ENCODE measurements at places on chromosomes 6 and 20.

DNA sequence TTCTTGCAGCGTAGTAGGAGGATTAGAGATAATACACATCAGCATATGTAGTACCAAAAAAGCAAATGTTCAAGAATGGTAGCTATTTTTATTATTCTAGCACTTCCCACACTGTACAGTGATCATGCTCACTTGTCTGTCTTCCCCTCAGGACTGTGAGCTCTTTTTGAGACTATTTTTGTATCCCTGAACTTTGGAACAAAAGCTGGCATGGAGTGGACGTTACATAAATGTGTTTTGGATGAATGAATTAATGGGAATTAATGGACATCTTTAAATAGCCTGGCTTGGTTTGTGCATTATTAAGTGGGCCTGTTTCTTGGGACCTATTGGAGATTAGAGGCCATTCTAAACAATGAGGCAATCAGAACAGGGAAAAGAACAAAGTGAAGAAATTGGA is 243.7 kb downstream of the CD83 start:
- DNase-seq: no peak

DNA sequence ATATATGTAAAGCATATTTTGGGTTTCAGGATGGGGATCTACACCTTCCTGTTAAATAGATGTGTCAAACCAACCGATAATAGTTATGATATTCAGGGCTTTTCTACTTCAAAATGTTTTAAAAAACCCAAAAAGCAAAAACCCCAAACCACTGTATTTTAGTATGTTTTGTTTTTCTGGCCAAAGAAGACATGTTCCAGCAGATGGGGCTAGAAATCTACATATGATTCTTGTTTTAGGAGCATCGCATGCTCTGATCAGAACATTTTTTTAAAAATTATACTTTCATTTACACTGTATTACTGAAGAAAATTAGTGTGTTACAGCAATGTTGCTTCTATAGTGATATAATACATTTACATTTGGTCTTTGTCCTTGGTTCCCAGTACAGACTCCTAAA is 11.0 kb downstream of the RMND1 start:
- no peak for DNase-seq

GRCh38 chr20:9301129-9302090 is 213.0 kb upstream of the LAMP5 start:
- DNase-seq: no peak

GRCh38 chr6:33728438-33728837 is 16.9 kb upstream of the UQCC2 start:
- DNase-seq: no peak

GRCh38 chr6:6277413-6277812 is 43.0 kb downstream of the F13A1 start:
- DNase-seq: no peak

DNA sequence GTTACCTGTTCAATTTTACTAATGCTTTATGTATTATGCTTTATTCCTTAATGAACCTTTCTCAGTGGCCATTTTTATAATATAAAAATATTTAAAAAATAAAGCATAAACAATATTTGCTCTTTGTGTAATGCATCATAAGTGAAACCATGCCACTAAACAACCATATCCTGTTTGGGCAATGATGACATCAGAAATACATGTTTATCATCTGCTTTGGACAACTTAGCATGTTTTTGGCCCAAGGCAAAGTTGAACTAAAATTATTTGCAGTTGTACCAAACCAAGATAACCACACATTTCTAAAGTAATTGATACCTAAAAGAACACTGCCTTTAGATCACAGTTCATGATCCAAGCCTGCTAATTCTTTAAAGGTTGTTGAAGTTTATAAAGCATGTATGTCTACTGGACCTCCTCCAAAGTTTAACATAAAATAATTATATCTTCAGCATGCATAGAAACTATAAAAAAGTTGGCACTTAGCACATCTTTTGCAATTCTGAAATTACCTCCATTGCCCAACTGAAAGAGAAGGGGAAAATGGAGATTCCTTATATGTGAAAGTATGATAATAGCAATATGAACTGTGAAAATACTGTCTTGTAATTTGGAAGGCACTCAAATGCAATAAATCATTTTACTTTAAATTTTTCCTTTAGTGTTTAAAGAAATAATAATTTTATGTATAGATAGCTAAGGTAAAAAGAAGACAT is 325.6 kb upstream of the RUNX2 start:
- no peak for DNase-seq

GRCh38 chr20:10637031-10637559 is 36.7 kb downstream of the JAG1 start:
- DNase-seq: no peak

DNA sequence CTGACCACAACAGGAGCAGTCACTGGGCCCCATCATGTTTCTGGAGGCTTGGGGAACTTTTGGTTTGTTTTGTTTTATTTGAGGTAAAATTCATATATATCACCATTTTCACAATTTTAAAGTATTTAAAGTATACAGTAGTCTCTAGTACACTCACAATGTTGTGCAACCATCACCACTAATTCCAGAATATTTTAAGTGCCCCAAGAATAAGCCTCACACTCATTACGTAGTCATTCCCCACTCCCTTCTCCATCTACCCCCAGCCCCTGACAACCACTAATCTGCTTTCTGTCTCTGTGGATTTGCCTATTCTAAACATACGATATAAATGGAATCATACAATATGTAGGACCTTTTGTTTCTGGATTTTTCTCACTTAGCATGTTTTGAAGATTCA is 29.0 kb downstream of the RTN4IP1 start:
- no peak for DNase-seq

DNA sequence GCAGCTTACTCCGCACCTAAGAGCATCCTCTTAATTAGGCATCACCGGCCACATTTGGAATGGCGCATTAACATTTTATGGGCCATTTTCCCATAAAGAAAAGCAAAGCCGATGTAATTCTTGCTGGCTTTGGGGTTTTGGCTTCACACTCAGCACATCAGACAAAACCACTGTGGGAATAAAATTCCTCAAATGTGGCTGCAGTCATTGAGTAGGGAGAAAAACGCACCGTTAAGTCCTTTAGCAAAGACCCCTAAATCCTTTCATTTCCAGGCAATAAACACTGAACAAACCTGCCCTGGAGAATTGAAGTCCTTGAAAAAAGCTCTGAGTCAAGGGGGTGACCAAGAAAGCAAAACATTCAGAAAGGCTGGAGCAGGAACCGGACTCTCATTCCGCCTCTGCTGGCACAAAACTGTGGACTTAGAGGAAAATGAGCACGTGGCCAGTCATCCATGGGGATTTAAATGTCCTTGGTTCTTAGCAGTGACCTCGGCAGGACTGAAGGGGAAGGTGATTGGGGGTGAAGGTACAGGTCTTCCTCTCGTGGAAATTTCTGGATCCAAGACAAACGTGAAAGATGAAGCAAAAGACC is 102.9 kb downstream of the CDH4 start:
- no peak for DNase-seq

DNA sequence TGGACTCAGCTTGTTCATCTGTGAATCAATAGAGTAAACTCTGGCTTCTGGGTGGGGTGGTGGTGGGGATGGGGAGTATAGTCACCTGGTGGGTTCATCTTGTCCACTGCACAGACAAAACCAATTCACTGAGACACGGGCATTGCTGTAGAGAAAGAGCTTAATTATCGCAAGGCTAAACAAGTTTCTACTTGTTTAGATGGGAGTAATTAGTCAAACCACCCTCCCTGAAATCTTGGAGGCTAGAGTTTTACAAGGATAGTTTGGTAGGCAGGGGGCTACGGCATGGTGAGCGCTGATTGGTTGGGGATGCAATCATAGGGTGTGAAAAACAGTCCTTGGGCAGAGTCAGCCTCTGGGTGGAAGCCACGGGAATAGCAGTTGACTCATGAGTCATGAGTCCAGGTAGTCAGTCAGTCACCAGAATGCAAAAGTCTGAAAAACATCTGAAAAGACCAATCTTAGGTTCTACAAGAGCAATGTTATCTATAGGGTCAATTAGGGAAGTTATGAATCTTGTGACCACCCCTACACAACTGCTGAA is 77.8 kb downstream of the STMND1 start:
- no peak for DNase-seq

- no peak for DNase-seq
Observed at GRCh38 chr6:66838764-66839163, 1131.7 kb upstream of the EYS start.

DNA sequence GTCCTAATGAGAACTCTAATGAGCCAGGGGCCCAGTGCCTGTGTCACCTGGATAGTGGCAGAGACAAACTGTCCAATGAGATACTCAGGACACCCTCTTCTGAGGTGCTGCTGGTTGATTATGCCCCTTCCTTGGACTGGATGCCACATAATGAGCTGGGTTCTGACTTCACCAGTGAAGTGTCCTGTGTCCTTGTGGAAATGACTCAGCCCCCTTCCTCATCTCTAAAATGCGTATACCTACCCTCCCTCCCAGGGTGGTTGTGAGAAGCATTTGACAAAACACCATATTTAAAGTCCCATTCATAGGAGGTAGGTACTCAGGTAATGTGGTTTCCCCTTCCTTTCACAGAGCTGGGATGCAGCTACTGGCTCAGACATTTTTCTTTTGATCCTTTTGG is 28.4 kb upstream of the RNF24 start:
- no peak for DNase-seq

GRCh38 chr6:131547488-131547887 is 25.5 kb upstream of the ARG1 start:
- no peak for DNase-seq

DNA sequence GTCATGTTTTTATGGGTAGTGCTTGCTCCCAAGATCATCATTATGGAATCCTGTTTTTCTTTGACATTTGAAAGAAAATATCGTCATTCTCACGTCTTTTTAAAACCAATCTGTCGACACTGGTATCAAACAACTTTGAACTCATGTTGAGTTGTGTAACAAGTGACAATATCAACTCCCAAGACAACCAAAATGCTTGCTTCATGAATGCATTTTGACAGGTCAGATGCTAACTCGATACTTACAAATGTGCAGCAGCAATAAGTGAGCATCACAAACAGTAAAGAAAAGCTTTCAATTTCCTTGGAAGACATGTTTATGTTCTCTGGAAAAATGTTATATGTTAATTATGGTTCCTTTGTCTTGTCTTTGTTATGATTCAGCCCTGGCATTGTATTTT is 125.9 kb downstream of the EPHA7 start:
- no peak for DNase-seq

GRCh38 chr20:3177746-3178485 is 4.6 kb upstream of the LZTS3 start:
- no peak for DNase-seq

GRCh38 chr20:21395666-21396598 is 1.4 kb downstream of the NKX2-4 start:
- peak; percentile 19 for DNase-seq

DNA sequence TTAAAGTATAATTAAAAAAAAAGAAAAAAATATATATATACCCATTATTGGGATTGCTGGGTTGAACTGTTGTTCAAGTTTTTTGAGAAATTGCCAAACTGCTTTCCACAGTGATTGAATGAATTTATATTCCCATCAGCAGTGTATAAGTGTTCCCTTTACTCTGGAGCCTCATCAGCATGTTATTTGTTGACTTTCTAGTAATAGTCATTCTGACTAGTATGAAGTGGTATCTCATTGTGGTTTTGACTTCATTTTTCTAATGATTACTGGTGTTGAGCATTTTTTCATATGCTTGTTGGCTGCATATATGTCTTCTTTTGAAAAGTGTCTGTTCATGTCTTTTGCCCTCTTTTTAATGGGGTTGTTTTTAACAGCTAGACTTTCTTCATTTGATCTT is 1260.8 kb upstream of the GJE1 start:
- DNase-seq: no peak

- DNase-seq: no peak
Observed at GRCh38 chr6:107491760-107492660, 2.1 kb downstream of the SOBP start.

DNA sequence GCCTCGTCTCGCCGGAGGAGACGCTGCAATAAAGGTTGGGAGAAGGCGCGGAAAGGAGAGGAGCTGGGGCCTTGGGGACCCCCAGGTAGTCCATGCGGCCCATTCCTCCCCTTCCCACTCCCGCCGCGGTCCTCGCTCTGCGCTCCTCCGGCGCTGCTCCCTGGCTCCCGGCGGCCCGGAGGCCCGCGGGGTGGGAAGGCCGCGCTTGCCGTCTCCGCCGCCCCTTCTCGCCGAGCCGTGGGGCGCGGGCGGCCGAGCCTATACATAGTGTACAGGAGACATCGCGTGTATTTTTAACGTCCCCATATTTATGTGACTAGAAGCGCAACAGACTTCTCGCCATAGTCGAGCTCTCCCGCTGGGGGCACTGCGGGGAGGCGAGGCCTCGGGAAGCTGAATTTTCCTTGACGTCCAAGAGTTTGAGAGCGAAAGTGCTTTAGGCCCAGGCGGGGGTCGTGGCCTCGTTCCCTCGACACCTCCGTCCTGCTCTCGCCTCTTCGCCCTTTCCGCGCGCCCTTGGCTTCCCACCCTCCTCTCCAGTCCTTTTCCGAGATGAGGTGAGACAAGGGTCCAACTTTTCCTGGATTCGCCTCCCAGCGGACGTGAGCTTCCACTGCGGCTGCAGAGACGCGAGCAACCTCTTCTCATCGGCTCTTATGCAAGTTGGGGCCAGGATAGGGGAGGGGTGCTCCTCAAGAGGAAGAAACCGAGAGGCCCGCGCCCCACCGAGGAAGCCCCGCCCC is 29.0 kb downstream of the SLC12A5 start:
- DNase-seq: peak; percentile 15

GRCh38 chr6:142002825-142003405 is 129.8 kb upstream of the GJE1 start:
- DNase-seq: no peak

DNA sequence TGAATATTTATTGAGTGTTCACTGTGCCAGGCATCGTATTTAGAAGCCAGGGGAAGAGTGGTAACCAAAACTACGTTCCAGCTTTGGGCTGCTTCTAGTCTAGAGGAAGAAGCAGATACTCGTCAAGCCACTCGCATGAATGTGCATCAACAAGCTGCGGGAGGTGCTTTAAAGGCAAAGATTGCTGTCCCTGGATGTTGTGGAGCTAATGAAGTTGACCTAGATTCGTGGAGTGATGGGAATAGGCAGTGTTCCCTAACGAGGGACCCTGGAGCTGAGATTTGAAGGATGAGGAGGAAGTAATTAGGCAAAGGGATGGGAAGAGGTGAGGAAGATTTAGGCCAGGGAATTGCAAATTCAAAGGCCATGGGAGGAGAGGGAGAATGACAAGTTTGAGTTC is 118.9 kb downstream of the TMEM170B start:
- DNase-seq: no peak

DNA sequence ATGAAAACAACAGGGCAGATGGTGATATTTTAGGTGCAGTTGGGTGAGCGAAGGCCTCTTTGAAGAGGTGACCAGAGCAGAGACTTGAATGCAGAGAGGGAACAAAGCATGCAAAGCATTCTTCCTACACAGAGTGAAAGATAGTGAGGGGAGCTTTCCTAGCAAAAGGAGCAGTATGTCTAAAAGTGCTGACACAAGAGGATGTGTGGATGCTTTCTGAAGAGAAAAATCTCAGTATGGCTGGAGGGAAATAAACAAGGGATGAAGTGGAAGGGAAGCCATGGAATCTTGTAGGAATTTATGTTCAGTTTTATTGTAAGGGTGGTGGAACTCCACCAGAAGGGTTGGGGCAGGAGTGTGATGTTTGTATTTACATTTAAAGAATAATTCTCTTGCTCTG is 128.6 kb downstream of the F13A1 start:
- DNase-seq: no peak

Data from stimulated activated CD4-positive, alpha-beta T cell treated with anti-CD3 and anti-CD28 coated beads, Interleukin-4, amount 100 ng/mL, for 24 hours (primary cell).